GM23248 (cell line): ENCODE measurements at places on chromosomes 11 and 22.

- no peak for DNase-seq
These were observed 117.6 kb downstream of the DSCAML1 start for GRCh38 chr11:117679461-117679860.

GRCh38 chr11:94519478-94520084 lies 7.3 kb downstream of the C11orf97 start:
- DNase-seq: peak; percentile 69

DNA sequence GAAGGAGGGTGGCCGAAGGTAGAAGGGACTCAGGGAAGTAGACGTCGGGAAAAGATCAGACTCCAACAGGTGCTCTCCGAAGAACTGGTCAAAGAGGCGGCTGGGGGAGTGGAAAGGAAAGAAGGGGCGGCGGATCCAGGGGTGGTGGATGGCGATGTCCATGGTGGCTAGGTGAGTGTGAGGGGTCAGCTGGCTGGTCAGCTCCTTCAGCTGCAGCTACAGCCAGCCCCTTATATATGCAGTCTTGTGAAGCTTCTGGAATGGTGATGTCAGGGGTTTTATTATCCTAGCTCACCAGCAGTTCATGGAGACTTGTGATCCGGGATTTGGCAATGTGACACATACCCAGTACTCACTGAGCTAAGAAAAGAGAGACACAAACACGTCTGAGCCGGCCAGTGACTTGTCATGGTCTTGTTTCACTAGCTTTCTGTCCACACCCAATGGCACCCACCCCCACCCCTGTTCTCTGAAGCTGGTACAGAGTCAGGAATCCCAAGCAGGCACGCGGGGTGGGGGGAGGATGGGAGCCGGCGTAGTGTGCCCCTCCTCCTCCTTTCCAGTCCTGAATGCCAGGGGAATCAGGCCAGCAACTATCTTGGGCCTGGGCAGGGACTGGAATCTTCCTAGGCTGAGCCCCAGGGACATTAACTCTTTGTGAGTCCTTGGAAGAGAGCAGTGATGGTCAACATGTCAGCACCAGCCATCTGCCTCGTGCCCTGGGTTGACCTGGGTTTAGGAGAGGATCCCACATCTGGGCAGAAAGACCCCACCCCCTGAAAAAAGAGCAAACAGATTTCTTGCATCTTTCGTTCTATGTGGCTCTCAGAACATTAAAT lies at the start of gene CRYAB:
CRYAB (minus strand) TSS at position 208 of the 839 bp plus-strand sequence; CDS start at position 162, 46 bp downstream.
- peak; percentile 98 for DNase-seq

DNA sequence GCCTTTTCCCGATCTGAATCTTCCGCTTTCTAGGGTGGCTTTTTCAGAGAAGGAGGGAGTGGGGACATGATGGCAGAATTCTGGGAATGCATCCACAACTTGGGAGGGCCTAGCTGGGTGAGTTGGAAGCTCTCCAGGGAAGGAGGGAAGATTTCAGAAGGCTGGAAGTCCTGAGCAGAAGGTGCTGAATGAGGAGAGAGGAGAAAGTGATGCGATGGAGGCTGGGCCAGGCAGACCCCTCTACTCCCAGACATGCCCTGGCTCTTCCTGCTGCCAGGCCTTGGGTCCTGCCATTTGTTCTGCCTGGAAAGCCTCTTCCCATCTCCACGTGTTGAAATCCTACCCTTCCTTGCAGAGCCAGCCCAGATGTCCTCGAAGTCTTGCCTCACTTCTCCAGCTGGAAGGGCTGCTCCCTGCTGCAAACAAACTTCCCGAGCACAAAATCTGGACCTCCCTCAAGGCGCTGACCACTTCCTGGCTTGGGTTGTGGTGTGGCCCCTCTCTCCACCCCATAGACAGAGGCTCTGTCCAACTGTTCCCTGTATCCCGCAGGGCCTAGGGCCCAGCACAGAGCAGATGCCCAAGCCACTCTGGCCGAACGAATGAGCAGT lies 16.8 kb downstream of the LRRC32 start:
- peak; percentile 52 for DNase-seq

DNA sequence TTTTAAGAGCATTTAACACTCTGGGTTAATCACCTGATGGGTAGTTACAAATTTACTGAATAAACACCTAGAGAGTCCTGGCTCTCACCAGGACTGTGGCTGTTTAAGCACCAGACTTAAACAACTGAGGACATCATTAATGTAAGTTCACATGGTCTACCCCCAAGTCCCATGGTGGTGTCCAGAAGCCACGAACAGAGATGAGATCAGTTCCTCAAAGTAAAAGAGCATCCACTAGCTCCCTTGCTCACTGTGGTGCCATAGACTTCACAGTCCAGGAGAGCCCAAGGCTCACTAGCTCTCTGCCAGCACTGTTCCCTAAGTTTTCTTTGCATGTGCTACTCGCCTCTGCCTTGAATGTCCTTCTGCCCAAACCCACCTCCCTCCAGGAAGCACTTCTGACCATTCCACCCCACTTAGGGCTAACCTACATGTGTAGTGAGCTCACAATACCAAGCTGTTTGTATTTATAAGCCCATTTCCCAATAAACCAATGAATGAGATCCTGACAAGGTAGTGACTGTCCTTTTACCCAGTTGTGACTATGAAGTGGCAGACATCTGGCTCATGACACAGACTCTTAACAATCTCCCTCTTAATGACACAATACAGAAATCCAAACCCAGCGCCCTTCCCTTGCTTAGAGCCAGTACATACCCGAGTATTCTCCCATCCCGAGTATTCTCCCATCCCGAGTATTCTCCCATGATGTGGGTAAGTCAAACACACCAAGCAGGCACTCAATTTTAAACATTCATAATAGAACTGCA lies 15.7 kb downstream of the NAP1L4 start:
- DNase-seq: no peak
